Activated gamma-delta T cell (primary cell): ENCODE measurements at places on chromosomes 7 and 10.

GRCh38 chr10:47173929-47174442 lies 126.0 kb upstream of the GDF10 start:
- no peak for DNase-seq

GRCh38 chr7:67698354-67698753 lies 701.7 kb downstream of the TYW1 start:
- DNase-seq: no peak

DNA sequence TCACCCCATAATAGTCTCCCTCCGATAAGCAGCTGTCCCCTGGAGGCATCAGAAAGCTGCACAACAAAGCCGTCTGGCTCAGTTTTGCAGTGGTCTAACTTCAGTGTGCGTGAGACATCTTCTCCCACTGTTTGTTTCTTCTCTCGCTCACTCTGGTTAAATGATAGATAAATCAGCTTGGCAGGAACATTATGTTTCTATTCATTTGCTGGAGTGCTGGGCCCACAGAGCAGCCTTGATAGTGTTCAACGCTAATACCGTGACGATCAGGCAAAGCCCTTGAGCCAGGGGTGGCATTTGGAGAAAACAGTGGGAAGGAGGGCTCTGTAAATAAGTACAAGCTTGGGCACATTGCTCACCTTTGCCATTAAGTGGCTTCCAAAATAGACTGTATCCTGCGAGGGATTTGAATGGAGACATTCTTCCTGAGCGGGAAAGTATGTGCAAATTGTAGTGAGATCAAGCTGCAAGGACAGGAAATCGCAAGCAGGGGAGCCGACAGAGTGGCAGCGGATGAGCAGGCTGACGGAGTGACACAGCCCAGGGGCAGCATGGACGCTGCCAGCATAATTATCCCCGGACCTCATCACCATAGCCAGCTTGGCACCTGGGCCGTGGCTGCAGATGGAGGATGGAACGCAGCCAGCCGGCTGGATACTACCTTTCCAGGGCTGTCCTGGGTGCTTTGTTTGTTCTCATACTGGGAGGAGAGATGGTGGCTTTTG lies 256.8 kb upstream of the FZD8 start:
- DNase-seq: no peak

- no peak for DNase-seq
Measured at GRCh38 chr10:131722525-131723264, 178.1 kb upstream of the PPP2R2D start.

DNA sequence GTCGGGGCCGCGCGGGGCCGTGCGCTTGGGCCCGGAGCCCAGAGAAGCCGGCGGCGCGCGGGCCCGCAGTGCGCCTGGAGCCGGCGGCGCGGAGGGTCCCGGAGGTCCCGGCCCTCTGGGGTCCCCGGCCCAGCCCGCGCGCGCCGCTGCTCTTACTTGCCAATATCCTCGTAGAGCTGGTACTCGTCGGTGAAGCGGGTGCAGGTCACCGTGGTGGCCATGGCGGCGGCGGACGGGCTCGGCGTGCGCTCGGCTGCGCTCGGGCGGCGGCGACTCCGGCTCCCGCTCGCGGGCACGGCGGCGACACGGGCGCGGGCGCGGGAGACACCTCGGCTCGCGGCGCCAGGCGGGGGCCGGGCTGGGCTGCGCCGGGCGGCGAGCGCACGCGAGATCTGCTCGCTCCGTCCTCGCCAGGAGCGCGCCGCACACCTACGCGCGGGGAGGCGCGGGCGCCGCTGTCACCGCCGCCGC lies at the start of gene CAMK2B:
Gene CAMK2B, minus strand, starts transcription at position 394 of the 471 bp plus-strand sequence. Its CDS starts 173 bp downstream, at position 221.
- no peak for DNase-seq

DNA sequence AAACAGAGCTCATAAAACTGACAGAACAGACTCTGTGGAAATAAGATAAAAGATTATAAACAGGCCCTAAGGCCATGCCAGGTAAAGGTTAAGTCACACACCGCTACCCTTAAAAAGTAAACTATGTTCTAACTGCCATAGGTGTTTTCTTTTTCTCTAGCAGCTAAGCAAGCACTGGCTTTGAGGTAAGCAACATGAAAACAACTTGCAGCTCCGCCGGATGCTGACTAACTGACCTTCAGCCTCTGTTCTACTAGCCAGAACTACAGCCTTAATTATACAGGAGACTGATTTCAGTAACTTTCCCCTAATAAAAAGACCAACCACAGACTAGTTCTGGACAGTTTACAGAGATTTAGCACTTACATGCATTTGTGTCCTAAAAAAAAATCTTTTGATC lies 708.3 kb downstream of the CCSER2 start:
- DNase-seq: no peak

- DNase-seq: no peak
Measured at GRCh38 chr7:50792342-50793119, 9.8 kb upstream of the GRB10 start.
